ENCODE measurements at places on chromosomes 1 and 21. TPM values are rescaled to one million over a fixed set of nuclear protein-coding genes. Genes with fewer than 3 reads are reported as not detected.

The ARHGAP29 gene
- total RNA-seq: 0.48 TPM

DNA sequence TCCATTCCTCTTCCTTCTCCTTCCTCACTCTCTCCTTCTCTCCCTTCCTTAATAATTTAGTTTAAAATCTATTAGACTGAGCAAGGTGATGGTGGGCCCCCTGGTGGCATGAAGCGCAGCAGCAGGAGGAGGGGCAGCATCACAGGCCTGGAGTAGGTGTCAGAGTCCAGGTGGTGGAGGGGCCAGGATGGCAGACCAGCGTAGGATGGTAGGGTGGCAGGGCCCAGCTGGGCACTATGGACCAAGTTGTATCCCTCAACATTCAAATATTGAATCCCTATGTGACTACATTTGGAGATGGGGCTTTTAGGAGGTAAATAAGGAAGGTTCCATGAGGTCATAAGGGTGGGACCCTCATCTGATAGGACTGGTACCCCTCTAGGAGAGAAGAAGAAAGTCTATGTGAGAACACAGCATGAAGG, 61.0 kb downstream of the WDR4 start:
- no peaks in the 10 kb centered on the region for H3K4me1 ChIP-seq
- no peak overlapping the region for H3K4me3 ChIP-seq

GRCh38 chr1:43934101-43934985, 742 bp downstream of the ARTN start:
- peak; percentile 72 for DNase-seq
- peaks cover 14% of the 10 kb centered on the region for H3K4me1 ChIP-seq
- no peak overlapping the region for H3K27ac ChIP-seq
- peaks cover 34% of the 10 kb centered on the region for H3K27me3 ChIP-seq
- H3K4me3 ChIP-seq: peak overlapping the region; percentile 36

The MAP1LC3C gene
- not detected for total RNA-seq

The CD52 gene
- total RNA-seq: 141 TPM

DNA sequence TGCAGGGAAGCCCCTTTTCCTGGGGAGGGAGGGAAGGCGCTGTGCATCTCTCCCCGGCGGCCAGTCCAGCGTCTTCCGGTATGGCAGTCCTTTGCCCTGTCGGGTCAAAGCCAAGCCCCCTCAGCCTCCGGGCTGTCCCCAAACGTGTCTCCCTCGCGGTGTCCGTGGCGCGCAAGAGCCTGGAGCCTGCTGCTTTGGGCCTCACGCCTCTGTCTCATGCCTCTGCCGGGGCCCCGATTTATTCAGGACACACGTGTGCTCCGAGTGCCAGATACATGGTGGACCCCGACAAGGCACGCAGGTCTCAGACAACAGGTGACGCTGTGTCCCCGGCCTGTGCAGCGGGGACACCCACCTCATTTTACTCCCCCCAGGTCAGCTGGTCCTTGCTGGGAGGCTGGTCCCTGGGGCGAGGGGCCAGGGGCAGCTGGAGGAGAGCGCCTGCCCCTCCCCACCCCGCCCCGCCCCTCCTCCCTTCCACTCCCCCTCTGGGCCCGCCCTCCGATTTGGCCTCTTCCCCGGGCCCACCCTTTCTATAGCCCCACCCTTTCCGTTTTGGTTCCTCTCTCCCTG, 176.7 kb downstream of the CAMTA1 start:
- no peak overlapping the region for H3K27ac ChIP-seq
- H3K27me3 ChIP-seq: peaks cover 8% of the 10 kb centered on the region
- no peaks in the 10 kb centered on the region for H3K36me3 ChIP-seq
- DNase-seq: no peak

DNA sequence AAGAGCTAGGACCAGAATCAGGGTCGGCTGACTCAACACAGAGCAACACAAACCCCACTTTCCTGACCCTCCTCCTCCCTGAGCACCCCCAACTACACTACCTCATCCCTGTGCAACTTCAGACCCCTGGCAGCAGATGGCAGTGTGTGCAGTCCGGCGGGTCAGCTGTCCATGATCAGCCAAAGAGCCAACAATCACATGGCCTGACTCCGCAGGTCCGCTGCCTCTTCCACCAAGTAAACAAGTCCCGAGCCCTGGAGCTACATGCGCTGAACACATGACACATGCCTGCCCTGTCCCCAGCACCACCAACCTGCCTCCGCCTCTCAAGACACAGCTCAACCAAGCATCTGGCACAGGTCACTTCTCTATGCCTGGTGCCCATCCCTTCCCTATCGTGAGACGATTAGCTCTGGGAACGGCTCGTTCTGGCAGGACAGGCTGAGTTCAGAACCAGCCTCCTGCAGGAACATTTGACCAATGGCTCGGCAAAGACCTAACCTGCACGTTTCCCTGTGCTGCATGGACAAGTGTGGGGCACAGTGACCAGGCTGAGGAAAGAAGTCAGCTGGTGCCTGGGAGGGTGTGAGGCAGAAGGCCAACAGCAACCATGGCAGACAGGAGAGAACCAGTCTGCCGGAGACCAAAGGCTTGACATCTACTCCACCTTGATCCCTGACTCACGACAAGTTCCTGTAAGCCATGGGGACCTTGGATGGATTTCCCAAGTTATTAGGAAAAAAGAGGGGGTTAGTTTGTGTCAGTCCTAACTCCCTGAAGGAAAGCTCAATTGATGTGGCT, 60.3 kb downstream of the CD46 start:
- peaks cover 39% of the 10 kb centered on the region for H3K36me3 ChIP-seq
- DNase-seq: no peak
- peak overlapping the region; percentile 83 for H3K27ac ChIP-seq
- no peak overlapping the region for H3K4me3 ChIP-seq
- peaks cover 83% of the 10 kb centered on the region for H3K4me1 ChIP-seq

Measured in activated naive CD4-positive, alpha-beta T cell treated with anti-CD3 and anti-CD28 coated beads for 36 hours (primary cell).